ENCODE measurements at places on chromosomes 16 and 17.

DNA sequence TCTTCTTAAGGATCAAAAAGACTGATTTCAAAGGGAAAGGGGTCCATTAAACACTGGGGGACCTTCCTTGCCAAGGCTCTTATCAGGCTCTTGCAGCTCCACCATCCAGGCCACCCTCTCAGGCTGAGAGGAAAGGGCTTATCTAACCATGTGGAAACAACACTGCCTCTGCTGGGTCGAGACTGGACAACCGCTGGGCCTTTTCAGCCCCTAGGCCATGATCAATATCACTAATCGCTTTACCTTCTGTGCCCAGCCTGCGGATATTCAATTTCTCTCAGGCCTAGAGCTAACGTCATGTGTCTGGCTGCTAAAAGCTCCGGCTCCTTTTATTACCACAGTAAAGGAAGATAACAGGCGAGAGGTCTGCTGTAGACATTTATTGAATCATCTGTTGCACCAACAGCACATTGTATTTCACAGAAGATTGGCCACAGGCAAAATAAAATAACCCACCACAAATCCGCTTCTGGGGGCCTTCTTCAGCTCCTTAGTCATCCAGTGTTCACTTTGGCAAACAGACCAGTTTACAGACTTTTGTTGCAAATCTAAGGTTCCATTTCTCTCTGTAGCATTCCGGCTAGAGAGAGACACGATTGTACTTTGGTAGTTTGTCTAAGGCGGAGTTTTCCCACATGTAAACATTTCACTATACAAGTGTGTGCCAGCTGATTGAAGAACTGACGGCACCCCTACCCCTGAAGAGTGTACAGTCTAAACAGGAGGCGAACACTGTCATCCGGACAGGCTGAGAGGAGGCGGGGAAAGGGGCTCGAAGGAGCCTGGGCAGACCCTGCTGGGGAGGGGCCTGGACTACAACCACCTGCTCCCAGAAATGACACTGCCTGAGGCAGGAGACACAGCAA is 13.9 kb downstream of the CYB561 start:
- no peak for DNase-seq

DNA sequence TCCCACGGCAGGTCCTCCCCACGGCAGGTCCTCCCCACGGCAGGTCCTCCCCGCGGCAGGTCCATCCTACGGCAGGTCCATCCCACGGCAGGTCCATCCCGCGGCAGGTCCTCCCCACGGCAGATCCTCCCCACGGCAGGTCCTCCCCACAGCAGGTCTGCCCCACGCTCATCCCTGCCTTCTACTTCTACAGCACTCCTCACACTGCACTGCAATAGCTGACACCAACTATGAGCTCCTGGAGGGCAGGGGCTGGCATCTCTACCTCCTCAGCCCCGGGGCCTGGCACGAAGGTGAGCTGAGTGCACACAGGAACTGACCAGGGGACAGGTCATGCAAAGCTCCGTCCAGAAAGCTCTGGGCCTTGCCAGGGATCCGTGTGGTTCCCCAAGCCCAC is 45.3 kb downstream of the RPH3AL start:
- DNase-seq = no peak

- no peak for DNase-seq
Observed at GRCh38 chr16:22888791-22889190, 74.8 kb downstream of the HS3ST2 start.

DNA sequence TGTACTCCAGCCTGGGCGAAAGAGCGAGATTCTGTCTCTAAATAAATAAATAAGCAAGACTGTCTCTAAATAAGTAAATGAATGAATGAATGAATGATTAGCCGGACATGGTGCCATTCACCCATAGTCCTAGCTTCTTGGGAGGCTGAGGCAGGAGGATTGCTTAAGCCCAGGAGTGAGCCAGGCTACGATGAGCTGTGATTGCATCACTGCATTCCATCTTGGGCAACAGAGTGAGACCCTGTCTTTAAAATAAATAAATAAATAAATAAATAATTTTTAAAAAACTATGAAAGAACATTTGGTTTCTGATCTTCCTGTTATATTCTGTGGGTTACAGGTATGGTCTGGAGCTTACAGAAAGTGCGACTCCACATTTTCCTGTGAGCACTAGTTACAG is 65.0 kb downstream of the C17orf58 start:
- DNase-seq = no peak

GRCh38 chr17:29177871-29178749 is 2.1 kb downstream of the MYO18A start:
- no peak for DNase-seq

DNA sequence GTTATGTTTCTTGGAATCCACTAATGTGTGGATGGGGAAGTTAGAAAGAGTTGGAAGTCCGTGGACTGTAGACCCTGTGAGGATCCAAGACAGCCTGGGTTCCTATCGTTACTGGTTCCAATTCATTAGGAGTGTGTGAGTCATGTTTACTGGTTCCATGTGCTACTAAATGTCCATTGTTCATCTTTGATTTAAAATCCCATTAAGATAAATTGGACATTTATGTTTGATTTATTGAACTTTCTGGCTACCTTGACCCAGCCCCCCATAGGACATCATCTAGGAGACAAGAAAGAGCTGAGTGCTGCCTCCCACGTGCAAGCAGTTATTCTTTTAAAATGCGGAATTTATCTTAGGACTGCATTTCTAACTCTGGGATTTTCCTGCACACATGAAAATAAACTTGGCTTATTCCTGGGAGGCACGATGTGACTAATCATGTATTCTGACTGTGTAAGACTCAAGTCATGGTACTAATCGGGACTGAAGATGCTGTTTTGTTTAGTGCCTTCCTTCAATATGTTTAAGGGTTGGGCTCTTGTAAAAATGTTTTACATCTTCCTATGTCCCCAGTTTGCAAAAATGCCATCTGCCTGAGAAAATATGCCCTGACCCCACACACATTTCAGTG is 53.4 kb downstream of the RGS9 start:
- no peak for DNase-seq

DNA sequence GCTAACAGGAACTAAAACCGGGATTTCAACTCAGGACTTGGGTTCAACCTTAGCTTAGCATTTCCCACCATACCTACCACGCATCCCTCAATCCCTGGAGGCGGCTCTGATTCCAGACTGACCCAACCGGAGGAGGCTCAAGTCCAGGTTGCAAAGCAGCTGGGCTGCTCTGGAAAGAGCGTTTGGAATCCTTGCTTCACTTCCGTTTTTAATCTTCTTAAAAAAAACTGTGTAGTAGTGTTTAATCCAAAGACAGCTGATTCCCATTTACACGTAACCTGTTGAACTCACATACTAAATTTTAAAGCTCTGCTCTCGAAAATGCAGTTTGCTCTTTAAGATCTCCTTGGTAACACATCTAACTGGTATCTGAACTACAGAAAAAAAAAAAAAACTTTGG is 50.0 kb downstream of the NXN start:
- no peak for DNase-seq

GRCh38 chr16:53084141-53084541 is 29.4 kb downstream of the CHD9 start:
- DNase-seq = no peak

DNA sequence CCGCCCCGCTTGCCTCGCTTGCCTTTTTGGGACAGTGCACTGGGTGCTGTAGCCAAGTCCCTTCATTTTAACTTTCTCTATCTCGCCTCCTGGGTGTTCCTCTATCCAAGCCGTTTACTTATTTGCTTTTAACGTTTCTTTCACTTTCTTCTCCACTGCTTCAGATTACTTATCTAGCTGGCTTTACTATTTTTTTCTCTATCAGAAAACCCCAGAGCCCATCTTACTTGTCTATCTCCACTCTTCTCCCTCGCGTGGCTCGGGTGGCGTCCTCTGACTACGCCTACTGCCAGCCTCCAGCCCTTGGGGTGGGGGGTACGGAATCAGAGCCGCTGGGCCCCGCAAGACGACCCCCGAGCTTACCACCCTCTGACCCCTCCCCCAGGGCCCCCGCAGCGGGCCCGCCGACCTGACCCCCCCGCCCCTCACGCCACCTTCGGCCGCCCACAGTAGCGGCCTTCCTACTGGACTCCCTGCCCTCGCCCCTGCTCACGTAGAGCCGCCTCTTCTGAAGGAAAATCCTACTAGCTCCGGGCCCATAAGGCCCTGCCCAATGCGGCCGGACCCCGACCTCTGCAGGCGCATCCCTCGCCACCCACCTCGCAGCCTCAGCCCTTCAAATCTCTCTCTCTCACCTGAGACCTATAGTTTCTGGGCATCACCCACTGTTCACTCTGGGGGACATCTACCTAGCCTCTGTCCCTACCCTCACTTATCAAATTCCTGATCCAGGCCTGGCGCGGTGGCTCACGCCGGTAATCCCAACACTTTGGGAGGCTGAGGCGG is 1.0 kb upstream of the SLC12A4 start:
- no peak for DNase-seq

- no peak for DNase-seq
Observed at GRCh38 chr16:50519001-50519400, 29.2 kb upstream of the NKD1 start.

GRCh38 chr17:41415833-41416335 is 8.5 kb downstream of the KRT37 start:
- DNase-seq = no peak

DNA sequence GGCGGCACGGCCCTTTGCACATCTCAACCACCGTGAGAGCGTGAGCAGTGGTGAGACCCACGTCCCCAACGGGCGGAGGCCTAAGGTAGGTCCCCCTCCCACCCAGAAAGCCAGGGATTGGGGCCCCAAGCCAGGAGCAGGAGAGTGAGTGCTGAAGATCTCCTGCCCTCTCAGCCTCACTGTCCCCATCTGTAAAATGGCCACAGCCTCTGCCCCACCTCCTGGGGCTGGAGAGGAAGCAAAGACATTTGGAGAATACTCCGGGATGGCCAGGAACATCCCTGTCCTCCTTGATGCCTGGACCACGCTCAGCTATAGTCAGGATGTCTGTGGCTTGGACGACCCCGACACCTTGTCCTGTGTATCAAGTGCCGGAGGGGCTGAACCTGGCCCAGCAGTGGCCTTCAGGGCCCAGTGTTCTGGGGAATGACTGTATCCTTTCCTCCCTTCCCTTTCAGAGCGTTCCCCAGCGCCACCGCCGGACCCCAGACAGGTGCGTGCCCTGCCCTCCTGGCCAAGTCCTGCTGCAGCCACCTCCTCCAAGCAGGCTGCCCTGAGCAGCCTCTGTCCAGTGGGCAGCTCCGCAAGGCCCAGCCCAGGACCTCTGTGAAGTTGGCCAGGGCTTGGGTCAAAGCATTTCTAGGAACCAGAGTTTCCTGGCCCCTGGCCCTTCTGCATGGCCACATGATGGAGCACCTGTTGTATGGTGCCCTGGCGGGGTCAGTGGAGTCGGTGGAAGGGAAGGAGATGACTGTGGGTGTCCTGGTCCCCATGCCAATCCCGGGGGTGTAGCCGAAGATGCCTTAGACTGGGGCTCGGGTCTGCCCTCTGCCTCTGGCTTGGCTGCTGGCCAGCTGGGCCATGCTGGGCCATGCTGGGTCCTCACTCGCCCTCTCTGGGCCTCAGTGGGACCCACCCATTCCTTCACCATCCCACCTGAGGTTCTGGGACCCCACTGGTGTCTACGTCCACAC is 38.4 kb downstream of the ADCY7 start:
- no peak for DNase-seq

- DNase-seq = no peak
Observed at GRCh38 chr16:74466872-74467271, 45.6 kb upstream of the CLEC18B start.

GRCh38 chr16:9826656-9827055 is 355.6 kb downstream of the GRIN2A start:
- no peak for DNase-seq

GRCh38 chr17:21140911-21141310 is 14.1 kb downstream of the DHRS7B start:
- DNase-seq = no peak

- DNase-seq = no peak
Observed at GRCh38 chr17:32496395-32497073, 9.7 kb downstream of the CDK5R1 start.

DNA sequence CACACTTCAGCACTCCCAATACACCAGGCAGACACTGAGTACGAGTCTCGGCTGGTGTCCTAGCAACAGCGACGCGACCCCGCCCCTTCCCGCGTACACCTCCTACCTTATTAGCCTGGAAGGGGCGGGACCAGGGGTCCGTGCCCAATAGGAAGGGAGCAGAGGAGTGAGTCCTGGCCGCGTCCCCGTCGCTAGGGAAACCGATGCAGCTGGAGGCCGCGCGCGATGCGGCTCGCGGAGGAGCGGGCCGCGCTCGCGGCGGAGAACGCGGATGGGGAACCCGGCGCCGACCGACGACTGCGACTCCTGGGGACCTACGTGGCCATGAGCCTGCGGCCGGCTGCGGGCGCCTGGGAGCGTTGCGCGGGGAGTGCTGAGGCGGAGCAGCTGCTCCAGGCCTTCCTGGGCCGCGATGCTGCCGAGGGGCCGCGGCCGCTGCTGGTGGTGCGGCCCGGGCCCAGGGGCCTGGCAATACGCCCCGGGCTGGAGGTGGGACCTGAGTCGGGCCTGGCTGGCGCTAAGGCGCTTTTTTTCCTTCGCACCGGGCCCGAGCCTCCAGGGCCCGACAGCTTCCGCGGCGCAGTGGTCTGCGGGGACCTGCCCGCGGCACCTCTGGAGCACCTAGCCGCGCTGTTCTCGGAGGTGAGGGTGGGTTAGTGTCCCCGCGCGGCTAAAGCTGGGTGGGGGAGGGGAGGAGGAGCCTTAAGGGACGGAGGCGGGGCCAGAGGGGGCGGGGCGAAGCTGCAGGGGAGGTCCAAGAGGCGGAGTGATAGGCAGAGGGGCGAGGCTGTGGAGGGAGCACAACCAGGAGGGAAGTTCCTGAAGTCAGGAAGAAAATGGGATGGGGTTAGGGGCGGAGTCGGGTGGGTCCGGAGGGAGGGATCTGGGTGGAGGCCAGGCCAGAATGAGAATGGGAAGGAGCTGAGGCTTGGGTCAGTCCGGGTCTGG is at the start of gene DNAH9:
DNAH9 (plus strand) TSS at position 197 of the 948 bp plus-strand sequence; CDS start at position 226, 29 bp downstream.
- DNase-seq = no peak

GRCh38 chr17:48601539-48602425 is 3.0 kb downstream of the HOXB6 start:
- no peak for DNase-seq

DNA sequence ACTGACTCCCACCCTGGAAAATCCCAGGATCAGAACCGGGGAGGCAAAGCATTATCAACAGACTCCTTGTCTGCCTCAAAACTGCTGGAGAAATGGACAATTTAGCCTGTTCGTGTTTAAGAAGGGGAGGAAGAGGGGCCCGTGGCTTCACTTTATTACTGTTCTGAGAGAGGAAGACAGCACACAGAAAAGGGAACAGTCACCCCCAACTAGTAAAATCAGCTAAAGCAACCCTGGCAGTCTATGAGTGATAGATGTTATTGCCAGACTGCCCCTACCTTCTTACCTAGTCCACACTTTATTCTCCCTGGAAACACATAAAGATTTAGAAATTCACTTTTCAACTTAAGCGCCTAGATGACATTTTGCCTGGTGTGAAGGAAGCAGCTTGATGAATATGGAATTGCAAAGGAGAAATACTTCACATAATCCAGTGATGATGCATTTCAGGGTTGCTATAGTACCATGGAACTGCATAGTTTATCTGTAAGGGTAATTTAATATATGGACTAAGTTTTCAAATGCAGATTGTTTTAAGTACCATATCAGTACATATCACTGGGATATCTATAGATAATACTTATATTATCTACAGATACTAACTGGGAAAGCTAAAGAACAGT is 36.9 kb upstream of the TRAP1 start:
- DNase-seq = no peak

- no peak for DNase-seq
Observed at GRCh38 chr16:68539711-68540239, 684 bp downstream of the ZFP90 start.

All from stimulated activated CD8-positive, alpha-beta memory T cell treated with anti-CD3 and anti-CD28 coated beads, Interleukin-7, amount 100 ng/mL, for 1 hour (primary cell).